Thymus (tissue), 14 donors: ENCODE measurements at places on chromosomes 6 and 20. TPM values are rescaled to one million over a fixed set of nuclear protein-coding genes. Genes with fewer than 3 reads are reported as not detected.

Gene ANGPT4
- total RNA-seq = under 0.01 TPM

Gene ULBP2
- total RNA-seq = 0.66 TPM

GRCh38 chr6:15881150-15881549 is 218.3 kb upstream of the DTNBP1 start:
- H3K4me3 ChIP-seq = no peak overlapping the region
- H3K4me1 ChIP-seq = no peaks in the 10 kb centered on the region

DNA sequence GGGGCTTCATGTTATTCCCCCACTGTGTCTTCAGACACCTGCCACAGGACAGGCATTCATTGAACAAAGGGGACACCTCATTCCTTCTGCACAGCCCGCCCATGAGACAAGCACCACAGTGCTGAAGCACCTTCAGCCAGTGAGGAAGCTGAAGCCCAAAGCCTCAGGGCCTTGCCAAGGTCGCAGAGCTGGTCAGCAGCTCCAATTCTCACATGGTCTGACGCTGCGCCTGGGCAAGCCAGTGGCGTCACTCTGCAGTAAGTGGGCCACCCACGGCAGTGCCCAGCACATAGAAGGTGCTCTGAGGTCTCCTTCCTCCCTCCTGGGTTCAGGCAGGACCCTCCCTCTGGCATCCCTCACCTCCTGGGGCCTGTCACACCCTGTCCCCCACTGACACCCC is 43.2 kb downstream of the GRM4 start:
- DNase-seq = no peak
- H3K27me3 ChIP-seq = no peaks in the 10 kb centered on the region
- no peaks in the 10 kb centered on the region for H3K36me3 ChIP-seq
- H3K4me1 ChIP-seq = no peaks in the 10 kb centered on the region
- no peak overlapping the region for H3K27ac ChIP-seq

Gene STMN3
- total RNA-seq = 71.5 TPM

Gene CDH26
- 1.8 TPM for total RNA-seq

Gene RBM24
- 0.99 TPM for total RNA-seq

DNA sequence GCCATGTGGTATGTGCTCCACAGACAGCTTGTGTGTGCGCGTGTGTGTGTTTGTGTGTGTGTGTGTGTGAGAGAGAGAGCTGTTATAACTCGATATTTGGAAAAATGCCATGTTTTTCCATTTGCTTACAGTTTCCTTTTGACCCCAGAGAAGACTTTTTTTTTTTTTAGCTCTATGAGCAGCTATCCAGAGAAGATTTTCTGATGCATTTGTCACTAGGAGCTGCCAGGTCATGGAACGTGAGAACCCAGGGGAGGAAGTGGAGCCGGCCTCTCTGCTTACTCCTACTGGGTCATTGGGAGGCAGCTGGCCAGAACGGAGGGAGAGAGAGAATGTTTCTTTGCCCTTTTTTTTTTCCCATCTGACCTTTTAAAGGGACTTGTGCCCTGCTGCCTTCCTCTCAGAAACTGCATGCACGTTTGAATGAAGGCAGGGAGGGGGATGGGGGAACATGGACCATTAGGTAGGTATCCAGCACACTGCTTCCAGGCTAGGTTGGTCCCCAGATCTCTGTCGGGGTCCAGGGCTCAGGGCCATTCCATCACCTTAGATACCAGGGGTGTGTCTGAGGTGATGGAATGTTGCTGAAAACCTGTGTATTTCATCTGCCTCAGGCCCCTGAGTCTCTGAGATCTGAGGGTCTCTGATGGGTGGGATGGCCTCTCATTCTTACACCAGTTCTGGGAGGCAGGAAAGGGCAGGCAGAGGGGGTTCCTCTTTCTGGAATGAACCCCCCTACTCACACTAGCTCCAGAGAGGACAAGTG is 11.2 kb upstream of the MRPS18A start:
- H3K27ac ChIP-seq = no peak overlapping the region
- H3K27me3 ChIP-seq = no peaks in the 10 kb centered on the region
- no peaks in the 10 kb centered on the region for H3K36me3 ChIP-seq
- DNase-seq = no peak
- H3K4me3 ChIP-seq = no peak overlapping the region

Gene OTOR
- total RNA-seq = 0.19 TPM

DNA sequence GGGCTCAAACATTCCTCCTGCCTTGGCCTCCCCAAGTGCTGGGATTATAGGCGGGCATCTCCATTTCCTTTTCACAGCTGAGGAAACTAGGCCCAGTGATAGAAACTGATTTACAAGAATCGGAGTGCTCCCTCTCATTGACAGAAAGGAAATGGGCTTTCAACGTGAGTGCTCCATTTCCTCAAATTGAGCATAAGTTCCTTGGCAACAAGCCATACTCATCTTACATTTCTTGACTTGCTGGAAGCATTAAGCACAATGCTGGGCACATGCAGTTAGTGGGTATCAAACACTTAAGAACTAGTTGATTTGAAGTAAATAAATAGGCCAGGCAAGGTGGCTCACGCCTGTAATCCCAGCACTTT is 54.7 kb downstream of the FGD2 start:
- H3K4me1 ChIP-seq = peaks cover 8% of the 10 kb centered on the region
- no peak overlapping the region for H3K27ac ChIP-seq
- no peak for DNase-seq
- H3K36me3 ChIP-seq = no peaks in the 10 kb centered on the region

DNA sequence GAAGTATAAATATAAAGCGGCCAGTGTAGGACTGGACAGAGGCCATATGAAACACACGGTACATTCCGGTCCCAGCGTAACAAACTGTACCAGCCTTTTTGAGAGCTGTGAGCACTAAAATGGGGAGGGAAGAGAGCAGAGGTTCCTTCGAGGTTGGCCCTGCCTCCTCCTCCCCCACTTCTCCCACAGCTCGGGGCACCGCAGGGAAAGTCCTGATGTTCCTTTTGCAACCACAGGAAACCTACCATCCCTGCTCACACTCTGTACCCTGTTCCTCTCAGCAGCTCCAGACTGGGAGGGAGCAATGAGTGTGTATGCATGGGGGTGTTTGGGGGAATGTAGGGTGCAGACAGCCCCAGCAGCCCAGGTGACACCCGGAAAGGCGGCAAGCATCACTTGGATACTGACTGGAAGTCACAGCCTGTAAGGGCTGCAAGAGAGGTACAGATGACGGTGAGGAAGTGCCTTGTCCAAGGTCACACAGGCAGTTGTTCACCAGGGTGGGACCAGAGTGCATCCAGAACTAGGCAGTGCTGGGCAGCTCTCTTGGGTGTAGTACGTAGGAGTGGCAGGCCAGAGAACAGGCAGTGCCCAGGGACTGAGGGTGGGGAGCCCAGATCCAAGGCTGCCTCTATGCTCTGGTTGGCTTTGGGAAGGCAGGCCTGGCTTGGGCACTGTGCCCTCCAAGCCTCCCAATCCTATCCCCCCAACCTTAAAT is 11.0 kb upstream of the ARMC12 start:
- H3K27ac ChIP-seq = peak overlapping the region; percentile 100
- H3K4me1 ChIP-seq = peaks cover 73% of the 10 kb centered on the region
- H3K27me3 ChIP-seq = no peaks in the 10 kb centered on the region
- DNase-seq = no peak
- H3K4me3 ChIP-seq = peak overlapping the region; percentile 78
- H3K36me3 ChIP-seq = no peaks in the 10 kb centered on the region

Gene LY6G6F
- 0.05 TPM for total RNA-seq

- H3K27me3 ChIP-seq = no peaks in the 10 kb centered on the region
- no peak overlapping the region for H3K4me3 ChIP-seq
- H3K36me3 ChIP-seq = no peaks in the 10 kb centered on the region
- no peak for DNase-seq
- no peak overlapping the region for H3K27ac ChIP-seq
- no peaks in the 10 kb centered on the region for H3K4me1 ChIP-seq
Observed at GRCh38 chr6:65126667-65127066, 580.4 kb downstream of the EYS start.

Gene TREML2
- 11.1 TPM for total RNA-seq

DNA sequence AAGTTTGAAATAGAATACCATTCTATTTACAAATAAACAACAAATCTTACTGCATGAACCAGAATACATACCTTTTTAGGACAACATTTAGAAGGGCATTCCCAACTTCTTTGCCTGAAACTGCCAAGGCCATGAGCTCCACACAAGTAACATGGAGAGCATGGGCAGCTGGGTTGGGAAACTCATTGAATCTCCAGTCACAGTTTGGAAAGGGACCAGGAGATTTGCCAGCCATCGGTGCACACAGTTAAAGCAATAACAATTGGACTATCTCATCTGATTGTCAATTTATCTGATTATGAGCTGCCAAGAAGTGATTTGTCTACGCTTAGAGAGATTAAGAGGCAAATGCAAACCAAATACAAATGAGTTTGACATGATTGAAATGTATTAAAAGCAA is 19.9 kb downstream of the ARG1 start:
- no peak overlapping the region for H3K4me3 ChIP-seq
- no peaks in the 10 kb centered on the region for H3K27me3 ChIP-seq
- H3K27ac ChIP-seq = no peak overlapping the region

DNA sequence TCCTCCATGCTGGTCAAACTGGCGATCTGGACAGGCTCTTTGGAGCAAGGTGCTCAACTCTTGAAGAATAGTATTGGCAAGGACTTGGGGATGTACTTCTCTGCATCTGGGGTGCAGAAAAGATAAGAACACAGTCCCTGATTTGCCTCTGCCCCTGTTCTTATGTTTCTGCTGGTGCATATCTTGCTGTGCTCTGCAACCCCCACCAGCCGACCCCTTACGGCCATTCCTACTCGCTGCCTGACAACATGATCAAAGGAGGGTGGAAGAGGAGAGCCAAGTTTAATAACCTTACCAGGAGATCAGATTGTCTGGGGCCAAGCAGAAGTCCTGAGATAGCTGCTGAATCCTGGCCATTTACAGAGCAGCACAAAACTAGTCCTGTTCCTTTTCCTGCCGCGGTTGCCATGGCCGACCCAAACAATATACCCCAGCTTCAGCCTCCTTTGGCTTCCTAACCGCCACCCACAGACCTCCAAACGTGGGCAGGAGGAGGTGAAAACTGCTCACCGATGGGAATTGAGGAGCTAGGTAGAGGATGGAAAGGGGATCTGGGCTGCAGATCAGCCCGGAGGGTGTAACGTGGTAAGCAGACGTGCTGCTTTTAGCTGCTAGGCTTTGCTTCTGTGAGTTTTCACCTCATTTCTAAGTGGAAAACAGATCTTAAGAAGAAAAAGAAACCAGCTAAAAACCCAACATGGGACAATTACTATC is 60.9 kb downstream of the ATXN1 start:
- peaks cover 2% of the 10 kb centered on the region for H3K4me1 ChIP-seq
- no peaks in the 10 kb centered on the region for H3K36me3 ChIP-seq
- H3K27me3 ChIP-seq = no peaks in the 10 kb centered on the region
- DNase-seq = peak; percentile 60
- peak overlapping the region; percentile 70 for H3K27ac ChIP-seq
- H3K4me3 ChIP-seq = peak overlapping the region; percentile 30

- H3K4me1 ChIP-seq = no peaks in the 10 kb centered on the region
- no peak for DNase-seq
- H3K36me3 ChIP-seq = no peaks in the 10 kb centered on the region
- no peaks in the 10 kb centered on the region for H3K27me3 ChIP-seq
Observed at GRCh38 chr20:16942756-16943155, 194.6 kb downstream of the OTOR start.

GRCh38 chr20:9087531-9088217 is 18.8 kb downstream of the PLCB4 start:
- DNase-seq = no peak
- no peaks in the 10 kb centered on the region for H3K27me3 ChIP-seq
- no peak overlapping the region for H3K27ac ChIP-seq

DNA sequence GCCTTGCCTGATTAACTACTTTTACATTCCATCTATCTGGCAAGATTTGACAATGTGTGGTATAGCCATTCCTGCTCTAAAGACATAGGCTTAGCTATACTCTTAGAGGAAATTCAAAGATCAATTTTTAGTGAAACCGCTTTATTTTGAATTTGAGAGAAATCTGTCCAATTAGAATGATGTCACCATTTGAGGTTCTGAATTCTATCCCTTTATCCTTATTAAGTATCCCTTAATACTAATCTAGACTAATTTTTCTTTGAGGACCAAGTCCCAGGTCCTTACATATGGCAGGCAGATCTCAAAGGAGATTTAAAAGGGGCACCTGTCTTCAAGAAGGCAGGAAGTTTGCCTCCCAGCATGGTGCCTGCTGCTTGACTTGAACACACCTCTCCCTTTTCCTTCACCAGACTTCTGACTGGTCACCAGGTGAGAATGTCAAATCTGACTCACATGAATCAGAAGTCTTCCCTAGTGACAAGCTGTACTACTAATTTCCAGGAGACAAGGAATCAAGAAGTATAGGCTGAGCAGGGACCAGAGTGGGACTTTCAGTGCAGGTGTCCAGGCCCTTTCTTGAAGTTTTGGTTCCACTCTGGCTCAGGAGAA is 15.0 kb upstream of the MRAP2 start:
- H3K36me3 ChIP-seq = no peaks in the 10 kb centered on the region
- no peaks in the 10 kb centered on the region for H3K4me1 ChIP-seq
- no peak overlapping the region for H3K4me3 ChIP-seq
- no peak for DNase-seq
- H3K27ac ChIP-seq = no peak overlapping the region
- no peaks in the 10 kb centered on the region for H3K27me3 ChIP-seq

DNA sequence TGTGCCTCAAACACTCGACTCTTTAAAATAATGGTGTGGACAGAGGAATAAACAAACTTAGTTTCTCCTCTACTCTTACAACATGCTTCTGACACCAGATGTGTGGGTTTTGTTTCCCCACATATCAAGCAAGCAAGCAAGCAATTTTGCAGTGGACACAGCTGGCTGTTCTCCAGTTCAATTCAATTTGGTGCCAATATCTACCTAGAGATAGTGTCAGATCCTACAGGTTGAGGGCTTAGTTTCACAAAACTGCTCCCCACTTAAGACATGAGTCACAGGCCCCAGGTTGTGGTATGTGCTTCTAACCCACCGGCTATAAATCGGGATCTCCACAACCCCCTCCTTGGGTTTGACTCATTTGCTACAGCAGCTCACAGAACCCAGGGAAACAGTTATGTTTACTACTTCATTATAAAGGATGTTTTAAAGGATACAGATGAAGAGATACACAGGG is 131.4 kb upstream of the TRAF3IP2 start:
- no peak overlapping the region for H3K4me3 ChIP-seq
- peaks cover 12% of the 10 kb centered on the region for H3K4me1 ChIP-seq
- H3K27me3 ChIP-seq = no peaks in the 10 kb centered on the region
- H3K27ac ChIP-seq = no peak overlapping the region
